Astrocyte of the cerebellum (primary cell): ENCODE measurements at places on chromosomes 3 and 15.

GRCh38 chr3:171462224-171462623 lies 2.0 kb upstream of the TNIK start:
- no peak for DNase-seq

GRCh38 chr3:164458986-164459385 lies 619.3 kb downstream of the SI start:
- DNase-seq = peak; percentile 59

- no peak for DNase-seq
These were observed 35.8 kb downstream of the SCG5 start for GRCh38 chr15:32677238-32677750.

GRCh38 chr3:64345371-64345770 lies 120.1 kb upstream of the PRICKLE2 start:
- DNase-seq = peak; percentile 93

GRCh38 chr3:181791056-181791955 lies 79.6 kb downstream of the SOX2 start:
- peak; percentile 18 for DNase-seq

DNA sequence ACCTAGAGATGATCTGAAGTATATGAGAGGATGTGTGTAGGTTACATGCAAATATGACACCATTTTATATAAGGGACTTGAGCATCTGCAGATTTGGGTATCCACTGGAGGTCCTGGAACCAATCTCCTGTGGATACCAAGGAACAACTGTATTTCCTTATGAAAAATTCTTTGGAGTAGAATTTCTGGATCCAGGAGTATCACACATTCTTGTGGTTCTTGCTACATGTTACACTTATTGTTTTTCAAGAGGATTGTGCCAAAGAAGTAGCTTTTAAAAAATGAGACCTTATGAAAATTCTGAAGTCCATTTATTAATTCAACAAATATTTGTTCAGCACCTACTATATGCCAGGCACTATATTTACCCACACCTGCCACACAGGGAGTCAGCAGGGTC lies 15.7 kb upstream of the TBC1D23 start:
- DNase-seq = no peak

DNA sequence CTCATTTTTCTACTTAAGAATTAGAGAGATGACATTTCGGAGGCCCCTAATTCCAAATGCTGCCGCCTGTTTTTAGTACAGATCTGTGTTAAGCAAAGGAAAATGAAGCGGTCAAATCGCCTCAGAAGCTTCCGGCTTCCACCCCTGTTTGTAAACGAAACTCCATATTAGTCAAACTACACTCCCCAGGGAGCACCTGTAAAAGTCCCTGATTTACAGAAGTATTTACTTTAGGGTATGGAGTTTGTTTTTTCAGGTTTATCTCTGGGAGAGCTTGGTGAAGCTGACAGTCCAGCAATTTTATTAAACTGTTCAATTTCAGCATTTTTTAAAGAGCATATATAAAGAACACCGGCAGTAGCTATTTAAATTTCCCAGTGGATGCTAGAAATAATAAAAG lies 319.8 kb downstream of the FHIT start:
- no peak for DNase-seq

DNA sequence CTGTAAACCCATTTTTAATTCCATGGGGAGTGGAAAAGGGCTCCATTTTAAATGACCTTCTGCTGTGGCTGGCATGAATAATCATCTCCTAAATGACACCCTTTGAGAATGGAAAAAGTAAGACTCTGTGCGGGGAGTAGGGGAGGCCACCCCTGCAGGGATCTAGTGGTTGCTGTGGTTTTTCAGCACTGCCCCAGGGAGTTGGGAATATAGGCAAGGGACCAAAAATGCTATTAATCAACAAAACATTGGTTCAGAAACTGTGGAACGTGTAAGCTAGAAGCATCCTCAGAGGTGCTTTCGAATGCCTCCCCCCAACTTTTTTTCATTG lies 30.1 kb upstream of the ADAMTS7 start:
- DNase-seq = no peak

DNA sequence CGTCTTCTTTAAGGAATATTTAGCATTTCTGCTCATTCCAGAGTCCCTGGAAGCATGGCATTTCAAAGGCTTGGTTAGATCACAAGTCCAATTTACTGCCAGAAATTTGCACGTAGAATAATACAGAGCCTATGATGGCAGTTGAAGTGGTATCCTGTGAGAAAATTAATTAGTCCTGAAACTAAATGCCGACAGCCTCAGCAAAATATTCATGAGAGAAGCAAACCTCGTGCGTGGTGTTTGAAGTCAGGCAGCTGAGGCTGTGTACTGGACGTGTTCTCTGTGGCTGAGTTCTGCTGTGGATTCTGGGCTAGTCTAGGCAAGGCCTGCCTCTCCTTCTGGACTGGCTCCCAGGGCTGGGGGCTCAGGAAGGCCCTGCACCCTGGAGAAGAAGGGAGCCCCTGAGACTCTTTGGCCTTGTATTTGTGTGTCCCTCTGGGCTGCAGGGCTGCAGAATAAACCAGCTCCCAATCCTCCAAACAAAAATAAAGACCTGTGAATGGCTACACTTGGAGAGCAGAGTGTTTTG lies 106.6 kb downstream of the APBA2 start:
- DNase-seq = no peak

DNA sequence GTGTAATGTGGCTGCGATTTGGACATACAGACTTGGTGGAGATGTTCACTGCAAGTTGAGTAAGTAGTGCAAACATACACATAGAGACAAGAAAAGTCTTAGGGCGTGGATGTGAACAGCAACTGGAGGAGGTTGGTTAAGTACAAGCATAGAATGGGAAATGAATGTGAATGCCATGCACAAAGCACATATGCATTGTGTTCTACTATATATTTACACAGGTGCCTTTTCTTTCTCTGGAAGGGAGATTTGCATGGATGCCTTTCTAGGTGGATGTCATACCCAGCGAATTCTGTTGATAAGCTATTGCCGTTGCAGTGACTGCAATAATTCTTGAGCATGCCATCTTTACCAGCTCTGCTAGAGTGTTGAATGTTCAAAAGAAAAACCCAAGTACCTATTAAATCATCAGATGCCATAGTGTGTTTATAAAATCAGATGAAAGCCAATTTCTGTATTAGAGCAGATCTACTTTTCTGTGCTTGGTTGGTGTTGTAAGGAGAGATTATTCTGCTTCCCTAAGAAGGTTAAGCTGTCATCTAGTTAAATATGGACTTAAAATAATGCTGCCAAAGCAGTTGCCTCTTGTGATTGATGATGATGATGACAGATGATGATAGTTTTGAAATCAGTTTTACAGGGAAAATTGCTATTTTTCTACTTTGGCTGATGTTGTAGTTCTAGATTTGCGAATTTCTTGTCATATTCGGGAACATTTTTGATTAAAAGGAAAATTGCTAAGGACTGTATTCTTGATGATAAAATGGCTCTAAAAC lies 148.4 kb downstream of the CNTN4 start:
- no peak for DNase-seq

- DNase-seq = peak; percentile 0
These were observed 885.9 kb downstream of the FHIT start for GRCh38 chr3:60365360-60365759.

GRCh38 chr3:4504340-4505261 lies 11.5 kb downstream of the ITPR1 start:
- DNase-seq = no peak

DNA sequence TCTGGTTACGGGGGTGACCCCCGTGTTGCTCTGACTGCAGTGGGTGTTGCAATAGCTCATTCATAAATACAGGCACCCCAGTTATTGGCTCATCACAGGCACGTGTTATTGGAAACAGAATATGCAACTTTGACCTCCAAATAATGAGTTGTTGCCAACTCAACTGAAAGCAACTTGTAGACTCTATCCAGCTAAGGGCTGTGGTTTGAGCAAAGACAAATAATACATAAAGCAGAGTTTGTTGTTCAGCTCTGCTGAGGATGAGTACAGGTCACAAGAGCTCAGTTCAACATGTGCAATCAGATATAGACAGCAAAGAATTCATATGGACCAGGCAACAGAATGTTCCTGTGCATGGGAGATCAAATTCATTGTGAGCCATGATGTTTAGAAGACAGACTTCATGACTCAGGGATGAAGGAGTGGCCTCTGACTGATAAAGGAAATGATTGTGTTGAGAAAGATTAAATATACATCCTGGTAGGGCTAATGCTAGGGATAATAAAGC lies 87.6 kb upstream of the LRIG1 start:
- DNase-seq = no peak

- DNase-seq = no peak
These were observed 60.5 kb upstream of the ACTC1 start for GRCh38 chr15:34855893-34856292.

GRCh38 chr3:99934975-99935797 lies 117.5 kb downstream of the CMSS1 start:
- DNase-seq = no peak

DNA sequence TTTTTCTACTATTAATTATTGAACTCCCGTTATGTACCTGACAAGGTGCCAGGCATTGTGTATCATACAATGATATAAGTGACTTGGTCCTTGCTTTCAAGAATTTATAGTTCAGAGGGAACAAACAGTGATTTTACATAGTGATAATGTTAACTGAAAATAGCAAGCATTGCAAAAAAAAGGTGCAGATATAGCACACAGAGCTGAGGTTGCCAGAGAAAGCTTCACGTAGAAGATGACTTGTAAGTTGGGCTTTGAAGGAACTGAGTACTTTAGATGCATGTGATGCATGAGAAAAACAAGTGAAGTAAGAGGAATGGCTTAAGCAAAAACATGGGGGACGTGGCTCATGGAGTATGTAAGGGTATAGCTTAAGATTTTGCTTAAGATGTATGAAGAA lies 584.5 kb downstream of the NAALADL2 start:
- DNase-seq = no peak

DNA sequence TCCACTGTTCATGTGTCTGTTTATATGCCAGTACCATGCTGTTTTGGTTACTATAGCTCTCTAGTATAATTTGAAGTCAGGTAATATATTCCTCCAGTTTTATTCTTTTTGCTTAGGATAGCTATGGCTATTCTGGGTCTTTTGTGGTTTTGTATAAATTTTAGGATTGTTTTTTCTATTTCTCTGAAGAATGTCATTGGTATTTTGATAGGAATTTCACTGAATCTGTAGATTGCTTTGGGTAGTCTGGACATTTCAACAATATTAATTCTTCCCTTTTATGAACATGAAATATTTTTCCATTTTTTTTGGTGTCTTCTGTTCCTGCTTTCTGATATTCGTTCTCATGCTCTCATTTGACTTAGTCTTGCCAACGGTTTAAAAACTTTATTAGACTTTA lies 39.6 kb downstream of the GREM1 start:
- no peak for DNase-seq

GRCh38 chr15:96064351-96064756 lies 266.1 kb upstream of the NR2F2 start:
- no peak for DNase-seq

GRCh38 chr3:60094392-60094947 lies 1044.6 kb upstream of the CFAP20DC start:
- DNase-seq = no peak

GRCh38 chr3:53269888-53270880 lies 14.4 kb upstream of the TKT start:
- DNase-seq = peak; percentile 85

- DNase-seq = no peak
These were observed 472 bp downstream of the BSN start for GRCh38 chr3:49554633-49555265.

DNA sequence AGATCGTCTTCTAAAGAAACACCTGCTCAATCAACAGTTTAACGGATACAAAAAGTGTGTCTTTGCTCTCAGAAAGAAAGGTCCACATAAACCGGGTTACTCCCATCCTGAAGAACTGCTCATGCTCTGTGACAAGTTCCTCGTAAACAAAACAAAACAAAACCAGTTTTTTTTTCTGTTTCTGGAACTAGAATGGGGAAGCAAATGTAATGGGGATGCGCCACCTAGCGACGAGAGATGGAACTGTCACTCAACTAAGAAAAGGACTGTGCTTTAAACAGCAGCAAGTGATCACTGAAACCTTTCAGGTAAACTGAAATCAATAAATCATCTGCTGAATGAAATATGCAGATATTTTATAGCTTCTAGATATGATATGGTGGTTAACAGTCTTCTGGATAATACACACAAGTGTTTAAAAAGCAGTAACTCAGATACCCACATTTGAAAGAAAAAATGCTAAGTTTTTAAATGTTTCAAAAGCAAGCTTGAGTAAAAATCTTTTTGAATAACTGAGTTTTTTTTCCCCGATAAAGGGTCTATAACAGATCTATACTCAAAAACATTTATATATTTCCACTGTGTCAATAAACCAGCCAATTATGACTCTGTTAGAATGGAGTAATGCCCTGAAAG lies 10.9 kb downstream of the TM2D3 start:
- DNase-seq = peak; percentile 53

DNA sequence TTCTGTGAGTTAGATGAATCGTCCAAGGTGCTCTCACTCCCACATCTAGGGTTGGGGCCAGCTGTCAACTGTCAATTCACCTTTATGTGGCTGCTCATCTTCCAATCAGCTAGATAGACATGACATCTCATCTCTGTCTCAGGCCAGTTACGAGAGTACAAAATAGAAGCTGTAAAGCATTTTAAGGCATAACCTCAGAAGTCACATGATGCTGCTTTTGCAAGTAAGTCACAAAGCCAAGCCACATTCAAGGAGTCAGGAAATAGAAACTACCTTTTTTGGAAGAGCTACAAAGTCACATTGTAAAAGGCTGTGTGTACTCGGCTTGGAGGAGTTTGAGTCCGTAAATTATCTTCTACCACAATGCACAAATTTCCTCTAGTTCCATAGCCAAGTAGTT lies 5.1 kb upstream of the CCR1 start:
- DNase-seq = no peak

DNA sequence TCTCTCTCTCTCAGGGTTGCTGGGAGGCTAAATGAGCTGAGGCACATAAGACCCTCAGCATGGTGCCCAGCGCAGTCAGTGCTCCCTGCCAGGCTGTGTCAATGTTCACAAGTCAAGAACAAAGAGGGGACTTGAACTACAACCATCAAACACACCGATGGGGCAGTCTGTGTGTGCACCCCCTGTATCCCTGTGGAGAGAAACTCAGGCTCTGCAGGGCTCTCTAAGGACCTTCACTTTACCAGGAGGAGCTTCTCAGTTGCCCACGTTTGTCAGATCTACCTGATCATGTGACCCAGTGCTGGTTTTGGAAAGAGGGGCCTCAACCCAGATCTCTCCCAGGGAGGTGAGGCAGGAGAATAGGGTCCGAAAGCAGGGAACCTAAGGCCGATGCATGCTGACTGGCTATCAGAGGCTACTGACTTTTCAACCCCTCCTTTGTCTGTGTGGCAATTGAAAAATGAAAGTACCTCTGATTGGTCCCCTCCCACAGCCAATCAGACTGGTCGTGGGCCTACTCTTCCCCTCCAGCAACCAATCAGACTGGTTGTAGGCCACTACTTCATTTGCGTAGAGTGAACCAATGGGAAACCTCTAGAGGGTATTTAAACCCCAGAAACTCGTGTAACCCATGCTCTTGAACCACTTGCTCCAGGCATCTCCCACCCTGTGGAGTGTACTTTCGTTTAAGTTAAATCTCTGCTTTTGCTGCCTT lies 34.0 kb downstream of the RHCG start:
- no peak for DNase-seq

- no peak for DNase-seq
These were observed 1.0 kb upstream of the ISY1 start for GRCh38 chr3:129161860-129162271.
